Neural crest cell (in vitro differentiated cells): ENCODE measurements at places on chromosomes 16 and 17.
A peak's percentile ranks its signal among the peaks of the same experiment; 100 is the strongest.

- H3K27me3 ChIP-seq = peaks cover 78% of the 10 kb centered on the region
- DNase-seq = peak; percentile 55
- no peak overlapping the region for H3K27ac ChIP-seq
- peaks cover 31% of the 10 kb centered on the region for H3K4me1 ChIP-seq
- peaks cover 3% of the 10 kb centered on the region for H3K36me3 ChIP-seq
- H3K4me3 ChIP-seq = peak overlapping the region; percentile 27
Measured at GRCh38 chr17:79789943-79790804, 6.7 kb downstream of the CBX8 start.

DNA sequence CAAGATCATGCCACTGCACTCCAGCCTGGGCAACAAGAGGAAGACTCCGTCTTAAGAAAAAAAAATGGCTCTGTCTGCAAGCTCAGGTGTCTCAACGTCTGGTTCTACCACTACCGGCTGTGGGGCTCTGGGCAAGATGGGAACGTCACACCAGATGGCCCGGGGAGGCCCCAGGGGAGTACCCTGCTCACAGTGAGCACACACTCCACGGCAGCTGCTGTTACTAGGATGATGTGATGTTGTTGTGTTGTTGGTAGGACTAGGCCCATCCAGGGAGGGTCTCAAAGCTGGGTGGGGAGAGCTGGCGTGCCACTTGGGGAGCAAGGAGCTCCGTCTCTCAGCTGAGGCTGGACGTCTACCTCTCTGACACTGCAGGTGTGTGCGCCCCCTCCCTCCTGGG is 9.4 kb upstream of the NPTX1 start:
- no peak for DNase-seq
- peaks cover 3% of the 10 kb centered on the region for H3K4me1 ChIP-seq
- peaks cover 58% of the 10 kb centered on the region for H3K27me3 ChIP-seq
- no peaks in the 10 kb centered on the region for H3K36me3 ChIP-seq
- H3K4me3 ChIP-seq = no peak overlapping the region
- H3K27ac ChIP-seq = no peak overlapping the region

DNA sequence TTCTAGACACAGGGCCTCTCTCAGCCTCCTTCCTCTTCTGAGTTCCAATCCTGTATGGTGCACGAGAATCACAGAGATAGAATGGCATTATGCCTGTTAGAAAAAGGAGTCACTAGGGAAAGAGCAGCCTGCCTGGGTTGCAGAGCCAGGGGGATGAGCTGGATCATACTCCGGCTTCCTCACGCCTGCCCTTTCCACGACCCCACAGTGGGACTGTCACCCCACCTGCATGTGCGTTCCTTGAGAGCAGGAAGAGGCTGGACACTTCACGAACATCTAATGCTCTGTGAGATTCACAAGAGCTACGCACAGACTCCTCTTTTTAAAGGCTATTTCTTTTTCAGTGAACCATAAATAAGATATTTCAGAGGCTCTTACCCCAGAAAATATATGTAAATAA is 54.8 kb downstream of the N4BP1 start:
- H3K36me3 ChIP-seq = peaks cover 10% of the 10 kb centered on the region
- no peaks in the 10 kb centered on the region for H3K27me3 ChIP-seq
- H3K4me1 ChIP-seq = peaks cover 39% of the 10 kb centered on the region
- no peak for DNase-seq
- no peak overlapping the region for H3K27ac ChIP-seq

GRCh38 chr16:4325253-4325758 is 9.4 kb downstream of the GLIS2 start:
- H3K27me3 ChIP-seq = no peaks in the 10 kb centered on the region
- H3K4me1 ChIP-seq = peaks cover 15% of the 10 kb centered on the region
- no peak for DNase-seq
- no peak overlapping the region for H3K4me3 ChIP-seq
- peak overlapping the region; percentile 27 for H3K27ac ChIP-seq
- H3K36me3 ChIP-seq = no peaks in the 10 kb centered on the region

DNA sequence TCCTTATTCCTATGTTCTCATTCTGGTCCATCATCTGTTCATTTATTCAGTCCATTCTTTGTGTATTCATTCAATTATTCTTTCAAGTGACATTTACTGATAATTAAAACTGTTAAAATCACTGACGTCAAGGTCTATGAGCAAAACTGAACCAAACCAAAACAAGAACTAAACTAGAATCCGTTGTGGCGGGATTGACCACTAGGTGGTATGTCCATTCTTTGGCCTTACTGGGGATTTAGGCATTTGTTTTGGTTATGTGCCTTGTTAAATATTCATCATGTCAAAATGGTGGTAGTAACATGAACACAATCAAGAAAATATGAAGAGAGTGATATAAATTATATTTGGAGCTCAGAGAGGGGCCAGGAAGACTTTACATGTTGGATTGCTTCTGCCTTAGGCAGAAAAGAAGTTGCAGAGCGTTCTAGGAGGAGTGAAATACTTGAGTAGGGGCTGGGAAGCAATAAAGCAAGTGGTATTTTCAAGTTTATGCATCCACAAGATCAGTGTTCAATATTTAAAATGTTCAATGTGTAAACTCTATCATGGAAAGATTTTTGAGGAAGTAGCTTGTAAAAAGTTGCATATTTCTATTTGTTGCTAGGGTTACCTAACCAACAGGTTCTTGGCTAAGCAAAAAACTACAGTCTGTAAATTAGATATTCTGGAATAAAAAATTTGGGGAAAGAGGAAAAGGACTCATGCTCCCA is 129.0 kb downstream of the CDH13 start:
- no peak overlapping the region for H3K4me3 ChIP-seq
- H3K36me3 ChIP-seq = no peaks in the 10 kb centered on the region
- H3K27me3 ChIP-seq = no peaks in the 10 kb centered on the region

DNA sequence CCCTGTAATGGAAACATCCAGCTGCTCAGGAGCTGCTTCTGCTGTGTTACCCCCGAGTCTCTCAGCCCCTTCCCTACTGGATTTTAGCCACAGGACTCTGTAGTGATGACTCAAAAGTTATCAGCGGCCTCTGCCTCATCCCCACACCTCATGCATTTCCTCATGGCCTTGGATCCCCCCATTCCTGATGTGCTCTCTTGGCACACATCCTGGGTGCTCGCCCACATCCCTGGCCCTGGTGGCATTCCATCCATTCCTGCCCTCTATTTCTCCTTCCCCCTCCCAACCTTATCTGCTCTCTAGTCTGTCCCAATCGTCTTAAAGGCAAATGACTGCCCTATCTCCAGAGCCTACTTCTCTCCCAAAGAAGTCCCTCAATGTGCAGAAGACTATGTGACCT is 24.6 kb downstream of the MARF1 start:
- no peaks in the 10 kb centered on the region for H3K27me3 ChIP-seq
- H3K4me3 ChIP-seq = no peak overlapping the region
- H3K27ac ChIP-seq = no peak overlapping the region
- H3K4me1 ChIP-seq = peaks cover 7% of the 10 kb centered on the region

GRCh38 chr16:8832717-8833105 is 35.1 kb downstream of the PMM2 start:
- peak overlapping the region; percentile 95 for H3K27ac ChIP-seq
- H3K36me3 ChIP-seq = no peaks in the 10 kb centered on the region
- peaks cover 19% of the 10 kb centered on the region for H3K4me1 ChIP-seq
- no peak overlapping the region for H3K4me3 ChIP-seq
